SK-N-DZ (cell line): ENCODE measurements at places on chromosomes 1 and 21.

- DNase-seq, result no peak
Measured at GRCh38 chr1:214565310-214565709, 13.9 kb upstream of the PTPN14 start.

GRCh38 chr1:183568176-183569021 lies 21.9 kb downstream of the NCF2 start:
- no peak for DNase-seq

DNA sequence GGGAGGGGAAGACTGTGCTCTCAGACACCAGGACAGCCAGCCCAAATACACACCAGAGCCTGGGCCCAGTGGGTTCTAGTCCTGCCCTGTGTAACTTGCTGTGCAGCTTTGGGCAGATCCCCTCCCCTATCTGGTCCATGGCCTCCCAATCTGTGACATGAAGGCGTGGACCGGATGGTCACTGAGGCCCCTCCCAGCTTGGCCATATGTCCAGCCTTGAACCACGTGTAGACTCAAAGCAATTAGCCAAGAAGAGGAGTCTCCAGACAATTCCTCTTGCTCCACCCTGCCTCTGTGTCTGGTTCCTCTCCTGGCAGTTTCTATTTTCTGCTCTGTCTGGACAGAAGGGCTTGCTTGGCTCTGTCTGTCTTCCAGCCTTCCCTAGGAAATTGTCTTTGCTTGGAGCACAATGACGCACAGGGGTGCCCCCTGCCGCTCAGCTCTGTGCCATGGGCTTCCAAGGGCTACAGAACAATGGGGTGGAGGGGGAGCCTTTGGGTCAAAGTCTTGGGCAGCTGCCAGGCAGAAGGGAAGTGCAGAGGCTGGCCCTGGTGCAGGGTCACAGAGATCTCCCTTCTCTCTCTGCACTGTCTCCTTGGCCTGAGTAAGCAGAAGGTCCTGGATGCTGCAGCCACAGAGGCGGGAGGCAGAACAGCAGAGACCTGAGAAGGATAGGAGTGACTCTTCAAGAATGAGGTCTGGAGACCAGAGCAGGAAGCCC lies 66.1 kb downstream of the TENT5C start:
- DNase-seq, result no peak

DNA sequence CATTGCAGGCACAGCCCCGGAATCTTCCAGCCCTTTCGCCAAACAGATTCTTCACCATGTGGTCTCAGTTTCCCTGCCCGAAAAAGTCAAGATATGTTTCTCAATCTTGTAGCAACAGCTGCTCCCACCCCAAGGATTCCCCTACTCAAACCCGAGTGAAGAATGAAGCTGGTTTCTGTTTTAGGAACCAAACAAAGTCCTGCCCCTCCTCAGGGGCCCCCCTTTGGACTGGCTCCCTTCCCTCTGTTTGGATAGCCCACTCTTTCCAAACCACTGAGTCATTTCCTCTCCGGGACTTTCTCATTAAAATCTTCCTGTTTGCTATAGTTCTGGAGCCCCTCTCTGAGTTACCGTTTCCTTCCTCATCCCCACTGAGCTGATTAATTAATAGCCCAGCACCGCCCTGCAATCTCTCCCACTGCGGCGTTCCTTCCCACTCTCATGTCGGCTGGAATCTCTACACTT lies 100.9 kb downstream of the TSEN15 start:
- no peak for DNase-seq

- no peak for DNase-seq
Measured at GRCh38 chr1:207903767-207904166, 7.2 kb downstream of the CD34 start.

DNA sequence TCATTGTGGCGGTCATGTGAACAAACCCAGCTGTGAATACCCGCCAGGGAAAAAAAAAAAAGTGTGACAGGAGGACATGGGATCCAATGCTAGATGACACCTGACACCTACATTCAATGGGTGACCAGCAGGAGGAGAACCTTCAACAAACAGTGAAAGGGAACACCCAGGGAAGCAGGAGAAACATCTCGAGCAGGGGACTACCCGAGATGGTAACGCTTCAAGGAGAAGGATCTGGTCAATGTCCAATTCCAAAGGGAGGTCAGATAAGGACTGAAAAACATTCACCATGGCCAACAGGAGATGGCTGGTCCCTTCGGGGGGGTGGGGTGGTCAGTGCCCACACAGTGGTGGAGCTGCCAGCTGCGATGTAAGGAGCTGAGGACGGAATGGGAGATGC lies 46.3 kb downstream of the PTPN14 start:
- DNase-seq, result no peak

GRCh38 chr1:105083611-105084010 lies 1333.9 kb downstream of the AMY1C start:
- no peak for DNase-seq

DNA sequence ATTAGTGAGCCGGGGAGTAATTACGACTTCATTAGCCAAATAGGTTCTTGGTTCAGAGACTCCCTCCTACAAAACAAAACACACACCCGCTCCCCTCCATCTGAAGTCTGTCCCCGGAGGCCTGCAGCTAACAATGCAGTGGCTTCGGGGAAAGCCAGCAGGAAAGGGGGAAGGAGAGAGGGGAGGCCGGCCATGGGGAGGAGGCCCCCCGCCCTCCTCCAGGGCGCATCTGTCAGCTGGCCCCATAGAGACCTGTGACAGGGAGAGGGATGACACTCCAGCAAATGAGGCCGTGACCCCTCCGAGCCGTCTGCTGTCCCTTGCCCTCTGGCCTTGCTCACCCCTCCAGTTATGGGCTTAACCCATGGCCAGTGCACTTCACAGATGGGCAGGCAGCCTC lies 12.1 kb upstream of the CNTN2 start:
- no peak for DNase-seq

- peak; percentile 2 for DNase-seq
Measured at GRCh38 chr1:69700770-69701169, 133.0 kb downstream of the LRRC7 start.

DNA sequence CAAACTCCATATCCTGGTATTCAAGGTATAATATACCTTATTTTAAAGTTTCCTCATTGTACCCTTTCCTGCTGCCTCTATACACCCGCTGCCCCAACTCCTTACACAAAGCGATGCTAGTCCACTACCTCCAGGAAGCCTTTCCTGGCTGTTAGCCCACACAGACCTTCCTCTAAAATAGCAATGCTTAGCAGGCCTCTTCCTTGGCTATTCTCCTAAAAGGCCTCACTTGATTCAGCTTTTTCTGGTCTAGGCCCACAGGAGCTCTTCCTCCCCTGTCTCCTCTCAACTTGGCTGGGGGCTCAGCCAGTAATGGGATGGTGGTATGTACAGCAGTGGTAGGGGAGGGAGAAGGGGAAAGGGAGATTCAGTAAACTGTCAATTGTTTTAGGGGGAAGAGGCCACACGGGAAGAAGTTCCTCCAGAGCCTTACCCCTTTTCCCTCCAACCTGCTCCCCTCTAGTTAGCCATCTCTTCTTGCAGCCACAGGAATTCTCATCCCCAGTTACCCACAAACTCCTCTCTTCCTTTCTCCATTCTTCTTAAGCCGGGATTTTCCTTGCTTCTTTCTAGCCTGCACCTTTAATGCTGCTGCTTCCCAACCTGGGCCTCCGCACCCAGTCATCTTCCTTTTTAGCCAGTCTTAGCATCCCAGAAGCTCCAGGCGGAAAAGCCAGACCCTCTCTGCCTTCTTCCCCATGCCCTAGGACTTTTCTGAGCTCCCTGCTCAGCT lies 2.6 kb downstream of the LRRC41 start:
- DNase-seq, result no peak

DNA sequence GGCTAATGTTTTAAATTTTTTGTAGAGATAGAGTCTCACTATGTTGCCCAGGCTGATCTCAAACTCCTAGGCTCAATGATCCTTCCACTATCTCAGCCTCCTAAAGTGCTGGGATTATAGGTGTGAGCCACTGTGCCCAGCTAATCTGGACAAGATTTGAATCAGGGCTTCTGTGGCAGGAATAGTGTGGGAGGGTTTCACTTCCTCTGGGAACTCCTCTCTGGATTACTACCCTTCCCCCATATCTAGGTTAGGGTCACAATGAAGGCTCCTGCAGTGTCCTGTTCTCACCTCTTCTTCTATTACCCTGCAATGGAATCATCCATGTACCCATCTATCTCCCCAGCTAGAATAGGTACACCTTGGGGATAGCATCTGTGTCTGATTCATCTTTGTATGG lies 133.6 kb upstream of the RAB4A start:
- DNase-seq, result no peak

- DNase-seq, result no peak
Measured at GRCh38 chr1:208272311-208272710, 28.1 kb upstream of the PLXNA2 start.

DNA sequence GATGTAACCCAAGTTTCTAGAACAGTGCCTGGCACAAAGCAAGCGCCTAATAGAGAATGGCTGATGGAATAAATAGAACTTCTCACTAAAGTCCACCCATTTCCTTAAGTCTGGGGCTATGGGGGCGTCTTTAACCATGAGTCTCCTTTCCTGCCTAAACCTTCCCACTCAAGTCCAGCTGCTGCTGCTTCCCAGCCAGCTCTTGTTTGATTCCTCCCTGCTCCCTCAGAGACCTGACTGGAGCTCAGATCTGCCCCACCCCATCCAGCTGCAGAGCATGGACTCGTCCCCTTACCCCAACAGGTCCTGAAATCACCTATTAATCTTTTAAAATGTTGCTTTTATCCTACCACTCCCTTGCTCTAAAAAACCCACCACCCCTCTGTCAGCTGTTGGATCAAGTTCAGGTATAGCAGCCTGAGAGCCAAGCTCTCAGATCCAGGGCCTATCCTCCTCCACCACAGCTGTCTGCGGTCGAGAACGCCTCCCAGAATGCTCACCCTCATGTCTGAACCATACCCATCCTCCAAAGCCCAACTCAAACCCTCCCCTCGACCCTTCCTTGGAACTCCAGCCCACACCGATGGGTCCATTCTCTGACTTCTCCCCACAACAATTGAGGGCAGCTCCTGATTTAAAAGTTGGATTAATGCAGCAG lies 12.8 kb upstream of the GALNT2 start:
- no peak for DNase-seq

GRCh38 chr1:27567146-27567526 lies 36.8 kb downstream of the AHDC1 start:
- DNase-seq, result peak; percentile 41

GRCh38 chr1:70809069-70809468 lies 238.5 kb downstream of the PTGER3 start:
- DNase-seq, result no peak

GRCh38 chr1:8154621-8155052 lies 128.5 kb upstream of the ERRFI1 start:
- no peak for DNase-seq

DNA sequence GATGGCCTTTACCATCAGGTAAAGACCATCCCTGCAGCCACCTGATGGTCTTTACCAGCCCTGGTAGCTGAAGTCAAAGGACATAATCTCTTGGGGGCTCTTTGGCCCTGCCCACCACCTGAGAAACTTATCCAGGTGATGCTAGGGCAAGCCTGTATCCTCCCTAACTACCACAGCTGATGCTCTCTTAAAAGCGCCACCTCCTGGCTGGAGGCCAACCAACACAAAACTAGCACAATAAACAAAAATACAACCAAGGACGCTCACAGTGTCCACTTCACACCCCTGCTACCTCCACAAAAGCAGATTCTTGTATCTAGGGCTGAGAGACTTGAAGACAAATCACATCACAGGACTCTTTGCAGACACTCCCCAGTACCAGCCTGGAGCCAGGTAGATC lies 357.1 kb upstream of the POU3F1 start:
- no peak for DNase-seq

GRCh38 chr1:203084588-203085527 lies 954 bp downstream of the MYOG start:
- DNase-seq, result no peak

DNA sequence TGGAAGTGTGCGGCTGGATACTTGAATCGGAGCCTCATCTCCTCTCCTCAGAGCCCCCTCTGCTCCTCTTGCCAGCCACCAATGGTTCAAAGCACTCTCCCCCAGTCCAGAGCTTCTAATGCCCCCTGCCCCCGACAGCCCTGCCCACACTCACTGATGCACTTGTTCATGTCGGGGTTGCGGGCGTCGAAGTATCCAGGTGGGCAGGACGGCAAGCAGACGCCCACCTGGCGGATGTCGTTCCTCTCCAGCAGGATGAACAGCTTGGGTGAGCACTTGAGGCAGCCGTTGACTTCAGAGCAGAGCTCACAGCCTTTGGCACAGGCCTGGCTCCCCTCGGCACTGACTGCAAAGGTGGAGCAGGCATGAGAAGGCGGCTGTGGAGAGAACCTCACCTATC lies 18.4 kb downstream of the RSPO1 start:
- DNase-seq, result no peak
